ENCODE measurements at places on chromosomes 2 and 18.

DNA sequence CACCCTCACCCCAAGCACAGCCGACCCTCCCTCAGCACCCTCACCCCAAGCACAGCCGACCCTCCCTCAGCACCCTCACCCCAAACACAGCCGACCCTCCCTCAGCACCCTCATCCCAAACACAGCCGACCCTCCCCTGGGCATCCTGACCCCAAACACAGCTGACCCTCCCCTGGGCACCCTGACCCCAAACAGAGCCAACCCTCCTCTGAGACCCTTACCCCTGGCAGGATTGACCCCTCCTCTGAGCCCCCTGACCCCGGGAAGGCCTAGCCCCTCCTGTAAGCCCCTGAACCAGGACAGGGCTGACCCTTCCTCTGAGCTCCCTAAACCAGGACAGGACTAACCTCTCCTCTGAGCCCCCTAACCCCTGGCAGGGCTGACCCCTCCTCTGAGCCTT, 84.4 kb upstream of the RAB6C start:
- DNase-seq, result no peak

- no peak for DNase-seq
These were observed 134.9 kb upstream of the OTOS start for GRCh38 chr2:240275386-240275785.

GRCh38 chr18:77105680-77106079, 26.9 kb downstream of the MBP start:
- no peak for DNase-seq

DNA sequence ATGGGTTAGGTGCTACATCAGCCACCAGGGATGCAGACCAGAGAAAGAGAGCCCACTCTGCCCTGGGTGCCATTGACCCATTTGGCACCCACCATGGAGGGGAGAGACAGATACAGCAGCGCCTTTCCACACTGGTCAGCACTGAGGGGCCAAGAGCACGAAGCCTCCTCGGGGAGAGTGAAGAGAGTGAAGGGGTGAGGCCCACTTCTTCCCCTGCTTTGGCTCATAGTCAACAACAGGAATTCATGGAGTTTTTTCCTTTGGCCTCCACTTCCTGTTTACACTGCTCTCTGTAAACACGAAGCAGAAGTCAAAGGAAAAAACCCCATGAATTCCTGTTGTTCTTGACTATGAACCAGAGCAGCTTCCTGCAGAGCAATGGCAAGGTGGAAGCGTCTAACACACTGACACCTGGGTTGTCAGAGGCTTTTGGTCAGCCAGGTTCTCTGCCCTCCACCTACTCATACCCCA, 80.0 kb downstream of the CCDC93 start:
- DNase-seq, result no peak

DNA sequence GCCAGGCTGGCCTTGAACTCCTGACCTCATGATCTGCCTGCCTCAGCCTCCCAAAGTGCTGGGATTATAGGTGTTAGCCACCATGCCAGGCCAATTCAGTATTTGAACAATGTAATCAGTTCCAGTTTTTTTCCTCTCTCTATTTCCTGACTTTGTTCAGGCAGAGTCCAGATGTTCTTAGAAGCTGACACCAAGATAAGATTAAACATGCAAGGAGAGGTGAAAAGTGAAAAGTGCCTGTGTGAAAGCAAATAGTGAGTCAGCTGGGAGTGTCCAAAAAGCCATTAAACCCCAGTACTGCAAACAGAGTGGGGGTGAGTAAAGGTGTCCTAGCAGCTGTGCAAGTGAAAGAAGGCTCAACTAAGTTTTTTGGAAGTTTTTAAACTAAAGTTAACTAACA, 231.5 kb downstream of the PTH2R start:
- no peak for DNase-seq

DNA sequence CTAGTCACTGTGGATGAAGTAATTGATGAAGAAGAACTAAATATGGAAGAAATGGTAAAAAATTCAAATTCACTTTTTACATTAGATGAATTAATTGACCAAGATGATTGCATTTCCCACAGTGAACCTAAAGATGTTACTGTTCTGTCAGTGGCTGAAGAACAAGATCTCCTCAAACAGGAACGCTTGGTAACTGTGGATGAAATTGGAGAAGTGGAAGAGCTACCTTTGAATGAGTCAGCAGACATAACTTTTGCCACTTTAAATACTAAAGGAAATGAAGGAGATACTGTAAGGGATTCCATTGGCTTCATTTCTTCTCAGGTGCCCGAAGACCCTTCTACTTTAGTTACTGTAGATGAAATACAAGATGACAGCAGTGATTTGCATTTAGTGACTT, 26.6 kb upstream of the DYSF start:
- DNase-seq, result no peak

DNA sequence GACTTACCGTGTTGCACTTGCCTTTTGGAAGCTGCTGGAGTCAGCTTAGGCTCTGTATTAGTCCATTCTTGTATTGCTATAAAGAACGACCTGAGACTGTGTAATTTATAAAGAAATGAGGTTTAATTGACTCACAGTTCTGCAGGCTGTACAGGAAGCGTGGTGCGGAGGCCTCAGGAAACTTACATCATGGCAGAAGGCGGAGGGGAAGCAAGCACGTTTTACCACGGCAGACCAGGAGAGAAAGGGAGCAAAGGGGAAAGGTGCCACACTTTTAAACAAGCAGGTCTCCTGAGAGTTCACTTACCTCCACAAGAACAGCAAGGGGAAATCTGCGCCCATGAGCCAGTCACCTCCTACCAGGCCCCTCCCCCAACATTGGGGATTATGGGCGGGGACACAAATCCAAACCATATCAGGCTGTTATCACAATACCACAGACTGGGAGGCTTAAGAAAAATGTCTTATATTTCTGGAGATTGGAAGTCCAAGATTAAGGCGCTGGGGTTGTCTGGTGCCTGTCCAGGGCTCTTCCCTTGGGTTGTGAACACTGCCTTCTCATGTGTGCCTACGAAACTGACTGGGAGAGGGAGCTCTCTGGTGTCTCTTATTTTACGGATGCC, 3.6 kb upstream of the D2HGDH start:
- no peak for DNase-seq

- no peak for DNase-seq
These were observed 64.7 kb downstream of the GYPC start for GRCh38 chr2:126720638-126721037.

GRCh38 chr2:112204411-112204810, 50.4 kb downstream of the ZC3H8 start:
- no peak for DNase-seq

DNA sequence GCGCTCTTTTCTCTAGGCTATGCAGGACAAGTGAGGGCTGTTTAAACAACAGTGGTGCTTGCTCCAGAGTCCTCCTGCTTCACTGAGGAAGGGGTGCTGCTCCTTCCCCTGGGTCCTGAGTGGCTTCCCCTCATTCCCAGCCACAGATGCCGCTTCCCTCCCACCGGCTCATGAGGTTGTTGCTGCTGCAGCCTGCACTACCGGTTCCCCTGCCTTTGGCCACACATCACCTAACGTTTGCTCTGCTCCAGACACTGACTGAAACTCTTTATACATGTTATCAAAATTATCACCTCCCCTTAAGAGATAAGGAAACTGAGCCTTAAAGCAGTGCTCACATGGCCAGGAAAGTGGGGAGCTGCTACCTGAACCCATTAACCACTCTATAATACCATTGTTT, 130.8 kb upstream of the LGALSL start:
- no peak for DNase-seq

GRCh38 chr2:20033322-20033721, 18.1 kb downstream of the LAPTM4A start:
- DNase-seq, result no peak

DNA sequence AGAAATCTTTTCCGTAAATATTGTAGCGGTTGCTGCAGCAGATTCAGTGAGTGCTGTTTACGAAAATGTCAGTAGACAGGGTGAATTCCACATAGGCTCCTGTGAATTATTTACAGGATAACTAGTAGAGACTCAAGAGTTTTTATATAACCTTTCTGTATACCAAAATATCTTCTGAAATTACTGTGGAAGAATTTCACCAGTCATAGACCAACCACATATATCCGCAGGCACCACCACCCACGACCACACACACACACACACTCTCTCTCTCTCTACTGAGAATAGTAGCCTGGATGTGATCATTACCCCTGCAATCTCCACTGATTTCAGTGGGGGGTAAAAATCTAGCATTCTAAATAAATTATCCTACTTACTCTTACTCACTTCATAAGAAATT, 341.8 kb downstream of the RBM43 start:
- DNase-seq, result no peak

Data from CD4-positive, alpha-beta T cell treated with Interleukin-15 for 4 hours (primary cell).